ENCODE measurements at places on chromosomes 6 and 20.

- DNase-seq, result no peak
Measured at GRCh38 chr6:106053484-106054205, 32.5 kb upstream of the PRDM1 start.

- no peak for DNase-seq
Measured at GRCh38 chr6:72822691-72823090, 200.8 kb downstream of the KCNQ5 start.

- DNase-seq, result no peak
Measured at GRCh38 chr6:159682295-159682694, 10.7 kb downstream of the SOD2 start.

GRCh38 chr6:73004861-73005260 lies 220.4 kb downstream of the KHDC1L start:
- DNase-seq, result no peak

DNA sequence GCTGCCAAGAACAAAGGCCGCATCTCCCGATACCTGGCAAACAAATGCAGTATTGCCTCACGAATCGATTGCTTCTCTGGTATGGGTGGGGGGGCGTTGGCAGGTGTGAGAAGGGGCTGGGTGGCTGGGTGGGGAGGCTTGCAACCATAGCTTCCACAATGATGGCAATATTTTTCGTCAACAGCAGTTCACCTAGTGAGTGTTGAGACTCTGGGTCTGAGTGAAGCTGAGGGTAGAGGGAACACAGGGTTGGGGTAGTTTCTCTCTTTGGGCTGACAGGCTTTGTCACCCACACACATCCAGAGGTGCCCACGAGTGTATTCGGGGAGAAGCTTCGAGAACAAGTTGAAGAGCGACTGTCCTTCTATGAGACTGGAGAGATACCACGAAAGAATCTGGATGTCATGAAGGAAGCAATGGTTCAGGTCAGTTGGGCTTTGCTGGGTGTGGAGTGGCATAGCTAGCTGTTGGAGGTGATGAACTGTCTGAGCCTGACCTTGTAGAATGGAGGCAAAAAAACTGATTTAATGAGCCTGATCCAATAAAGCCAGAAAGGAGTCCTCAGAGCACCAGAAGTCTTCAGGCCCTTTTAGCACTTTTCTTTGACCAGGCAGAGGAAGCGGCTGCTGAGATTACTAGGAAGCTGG lies 4.2 kb downstream of the NOP56 start:
- no peak for DNase-seq

GRCh38 chr6:32816746-32817204 lies at the start of gene HLA-DOB:
Gene HLA-DOB (minus strand): TSS chr6:32817002. CDS start chr6:32816951, 51 bp downstream.
- no peak for DNase-seq

DNA sequence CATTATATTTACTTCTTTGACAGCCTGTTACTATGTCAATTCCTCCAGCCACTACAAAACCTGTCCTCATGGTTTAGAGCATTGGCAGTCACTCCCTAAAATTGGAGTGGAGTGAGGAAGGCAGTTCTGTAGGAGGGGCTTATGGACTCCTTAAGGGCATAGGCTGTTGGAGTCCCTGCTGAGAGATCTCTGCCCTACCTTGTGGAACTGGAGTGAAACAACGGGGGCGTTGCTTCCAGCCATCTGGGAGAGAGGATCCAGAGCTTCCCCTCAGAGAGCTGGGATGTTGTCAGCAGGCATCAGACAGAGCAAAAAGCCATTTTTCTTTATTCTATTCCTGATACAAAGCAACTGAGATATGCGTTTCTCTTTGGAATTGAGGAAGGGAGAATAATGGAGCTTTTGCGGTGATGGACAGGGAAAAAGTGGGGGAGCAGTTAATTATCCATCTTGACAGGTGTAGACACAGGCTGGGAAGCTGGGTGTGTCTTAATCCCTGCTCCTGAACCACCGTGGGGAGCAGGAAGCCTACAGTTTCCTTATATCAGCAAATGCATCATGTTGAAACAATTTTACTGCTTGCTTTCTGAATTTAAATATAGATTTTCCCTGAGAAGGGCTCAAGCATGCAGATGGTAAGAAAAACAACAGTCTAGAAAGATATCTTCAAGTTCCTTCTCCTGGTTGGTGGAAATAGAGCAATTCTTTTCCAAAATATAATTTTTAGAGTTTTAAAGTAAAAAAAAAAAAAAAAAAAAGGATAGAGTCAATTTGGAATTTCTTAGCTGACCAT lies 402.5 kb downstream of the PLCB1 start:
- no peak for DNase-seq

GRCh38 chr6:109166673-109167072 lies 71.4 kb downstream of the CEP57L1 start:
- no peak for DNase-seq

GRCh38 chr6:149170564-149171452 lies 146.7 kb upstream of the TAB2 start:
- no peak for DNase-seq

- DNase-seq, result no peak
Measured at GRCh38 chr6:108102965-108103364, 28.4 kb upstream of the OSTM1 start.

DNA sequence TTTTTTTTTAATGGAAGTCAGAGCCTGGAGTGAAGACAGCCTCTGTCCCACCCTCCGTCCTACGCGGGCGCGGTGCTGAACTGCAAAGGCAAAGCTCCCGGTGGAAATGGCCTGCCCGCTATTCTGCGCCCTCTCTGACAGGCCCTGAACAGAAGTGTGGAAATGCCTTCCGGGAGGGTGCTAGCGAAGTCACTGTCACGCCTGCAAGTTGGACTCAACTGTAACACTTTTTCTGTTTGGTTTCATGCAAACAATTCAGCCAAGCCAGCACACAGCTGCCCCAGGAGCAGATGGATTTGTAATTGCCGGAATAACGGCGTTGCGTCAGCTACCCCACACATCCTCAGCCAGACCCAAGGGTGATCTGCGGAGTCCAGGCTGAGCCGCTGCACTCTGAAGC lies 107.6 kb downstream of the PSMB1 start:
- DNase-seq, result no peak

DNA sequence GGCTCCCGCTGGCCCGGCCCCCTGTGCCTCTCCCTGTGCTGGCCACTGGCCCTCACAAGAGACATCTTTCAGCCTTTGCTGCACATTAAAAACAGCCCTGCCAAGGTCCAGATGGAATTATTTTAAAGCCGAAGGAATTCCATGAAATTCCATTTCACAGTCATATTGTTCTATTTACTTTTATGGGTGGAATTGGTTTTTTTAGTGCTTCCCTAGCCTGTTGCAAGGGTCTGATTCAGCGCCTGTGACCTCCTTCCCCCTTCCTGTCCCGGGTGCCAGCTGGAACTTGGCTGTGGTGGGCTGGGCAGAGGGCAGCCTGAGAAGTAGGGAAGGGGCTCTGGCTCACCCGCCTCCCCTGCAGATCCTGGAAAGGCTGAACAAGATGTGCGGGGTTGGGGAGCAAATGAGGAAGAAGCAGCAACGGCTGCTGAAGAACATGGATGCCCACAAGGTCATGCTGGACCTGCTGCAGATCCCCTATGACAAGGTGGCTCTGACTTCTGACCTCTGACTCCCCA lies 34.3 kb downstream of the UQCC2 start:
- no peak for DNase-seq

GRCh38 chr20:17959257-17959627 lies 9.4 kb downstream of the SNX5 start:
- DNase-seq, result no peak

GRCh38 chr6:98241630-98242029 lies 592.7 kb upstream of the POU3F2 start:
- peak; percentile 70 for DNase-seq

DNA sequence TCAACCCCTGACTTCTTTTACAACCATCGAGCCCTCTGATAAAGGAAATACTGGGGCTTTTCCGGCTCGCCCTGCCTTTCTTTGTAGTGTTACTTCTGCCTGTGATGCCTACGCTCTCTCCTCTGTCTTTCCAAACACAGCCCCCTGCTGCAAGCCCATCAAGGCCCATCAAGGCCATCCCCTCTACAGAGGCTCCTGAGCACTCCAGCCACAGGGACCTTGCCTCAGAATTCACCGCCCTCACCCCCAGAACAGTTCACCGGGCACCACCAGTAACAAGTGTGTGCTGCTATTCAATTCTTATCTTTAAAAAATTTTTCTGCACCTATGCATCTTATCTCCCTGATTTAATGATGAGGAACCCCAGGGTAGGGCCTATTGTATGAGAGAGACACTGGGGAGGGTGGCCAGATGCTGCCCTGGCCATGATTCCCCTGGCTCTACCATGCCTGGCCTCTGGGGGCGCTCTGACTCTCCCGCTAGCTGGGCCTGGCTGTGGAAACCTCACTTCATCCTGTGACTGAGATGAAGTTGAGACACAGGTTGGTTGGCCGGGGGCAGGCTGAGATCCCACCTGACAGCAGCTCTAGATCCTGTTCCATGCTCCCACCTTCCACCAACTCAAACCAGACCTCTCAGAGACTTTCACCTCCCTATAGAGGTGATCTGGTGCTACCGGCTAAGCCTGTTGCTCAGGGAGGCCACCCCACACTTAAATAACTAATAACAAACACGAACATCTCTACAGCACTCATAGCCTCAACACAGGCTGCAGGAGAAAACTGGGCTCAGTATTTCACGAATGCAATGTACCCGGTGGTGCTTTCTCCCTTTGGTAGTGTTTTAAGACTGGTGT lies 19.2 kb upstream of the GLP1R start:
- DNase-seq, result peak; percentile 22

DNA sequence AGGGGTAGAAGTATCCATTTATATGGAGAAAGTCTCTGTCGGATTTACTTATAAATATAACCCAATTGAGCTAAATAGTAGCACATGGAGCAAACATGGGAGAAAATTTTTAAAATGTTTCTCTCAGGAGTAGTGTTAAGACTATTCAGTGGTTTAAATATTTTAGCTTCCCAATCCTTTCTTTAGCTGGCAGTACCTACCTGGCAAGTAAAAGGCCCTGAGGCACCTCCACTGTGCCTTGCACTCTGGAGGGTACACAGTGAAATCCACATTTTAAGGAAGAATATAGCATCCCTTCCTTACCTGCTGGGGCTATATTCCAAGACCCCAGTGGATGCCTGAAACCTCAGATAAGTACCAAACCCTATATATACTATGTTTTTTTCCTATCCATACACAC lies 124.2 kb downstream of the KLHL32 start:
- DNase-seq, result no peak

Measured in Kasumi-1 (cell line).